Stimulated activated CD4-positive, alpha-beta T cell treated with anti-CD3 and anti-CD28 coated beads, Interleukin-15, amount 100 ng/mL, for 24 hours (primary cell): ENCODE measurements at places on chromosomes 16 and 17.
A peak's percentile ranks its signal among the peaks of the same experiment; 100 is the strongest.

DNA sequence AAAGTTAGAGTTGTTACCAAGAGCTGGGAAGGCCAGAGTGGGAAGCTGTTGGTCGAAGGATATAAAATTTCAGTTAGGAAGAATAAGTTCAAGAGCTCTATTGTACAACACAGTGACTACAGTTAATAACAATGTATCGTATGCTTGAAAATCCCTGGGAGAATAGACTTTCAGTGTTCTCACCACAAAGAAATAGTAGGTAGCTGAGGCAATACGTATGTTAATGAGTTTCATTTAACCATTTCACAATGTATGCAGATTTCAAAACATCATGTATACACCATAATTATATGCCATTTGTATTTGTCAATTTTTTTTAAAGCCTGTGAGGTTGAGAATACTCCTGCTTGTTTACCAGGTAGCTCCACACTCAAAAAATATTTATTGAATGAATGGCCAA lies 41.5 kb upstream of the MYOCD start:
- DNase-seq: no peak

- DNase-seq: no peak
These were observed 33.1 kb upstream of the PHB1 start for GRCh38 chr17:49447628-49448302.

- no peak for DNase-seq
These were observed 91.3 kb downstream of the NDE1 start for GRCh38 chr16:15741207-15741871.

GRCh38 chr16:47571049-47571448 lies 109.9 kb downstream of the PHKB start:
- DNase-seq: no peak

GRCh38 chr16:29663016-29663806 lies at the start of gene SPN:
Gene SPN, plus strand, starts transcription at chr16:29663247. Its CDS starts 482 bp downstream, at chr16:29663729.
- DNase-seq: peak; percentile 72

DNA sequence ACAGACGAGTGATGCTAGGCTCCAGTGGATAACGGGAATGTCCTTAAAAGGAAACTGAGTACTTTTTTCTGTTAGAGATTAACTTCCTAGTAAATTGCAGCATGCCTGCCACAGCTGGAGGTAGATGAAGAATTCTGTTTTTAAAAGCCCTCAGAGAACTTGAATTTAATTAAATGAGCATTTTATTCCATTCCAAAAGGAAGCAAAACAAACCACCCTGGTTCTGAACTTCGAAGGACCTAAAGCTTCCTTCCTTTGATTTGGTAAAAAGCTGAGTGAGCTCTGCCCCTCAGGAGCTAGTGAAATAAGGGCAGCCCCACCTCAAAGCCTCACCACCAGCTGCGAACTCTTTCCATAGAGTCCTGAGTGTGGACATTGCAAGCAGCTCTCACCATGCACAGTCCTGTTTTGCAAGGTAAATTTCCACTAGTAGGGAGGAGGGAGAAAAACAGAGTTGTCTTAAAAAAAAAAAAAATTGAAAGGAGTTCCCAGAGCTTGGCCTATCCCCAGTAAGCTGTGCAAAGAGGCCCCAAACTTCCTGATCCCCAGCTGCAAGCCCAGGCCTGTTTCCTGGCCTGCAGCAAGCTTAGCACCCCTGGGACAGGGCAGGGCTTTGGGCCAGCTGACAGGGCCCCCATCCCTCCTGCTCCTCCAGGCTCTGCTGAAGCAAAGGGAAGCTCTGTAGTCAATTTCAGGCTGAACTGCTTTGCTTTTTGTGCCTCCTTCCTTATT lies 11.2 kb downstream of the CHD9NB start:
- no peak for DNase-seq

GRCh38 chr17:67152824-67153223 lies 92.2 kb downstream of the HELZ start:
- no peak for DNase-seq

GRCh38 chr17:35892091-35893035 lies 12.2 kb upstream of the CCL5 start:
- peak; percentile 74 for DNase-seq

- DNase-seq: peak; percentile 60
These were observed 825 bp downstream of the BLMH start for GRCh38 chr17:30290696-30291542.

DNA sequence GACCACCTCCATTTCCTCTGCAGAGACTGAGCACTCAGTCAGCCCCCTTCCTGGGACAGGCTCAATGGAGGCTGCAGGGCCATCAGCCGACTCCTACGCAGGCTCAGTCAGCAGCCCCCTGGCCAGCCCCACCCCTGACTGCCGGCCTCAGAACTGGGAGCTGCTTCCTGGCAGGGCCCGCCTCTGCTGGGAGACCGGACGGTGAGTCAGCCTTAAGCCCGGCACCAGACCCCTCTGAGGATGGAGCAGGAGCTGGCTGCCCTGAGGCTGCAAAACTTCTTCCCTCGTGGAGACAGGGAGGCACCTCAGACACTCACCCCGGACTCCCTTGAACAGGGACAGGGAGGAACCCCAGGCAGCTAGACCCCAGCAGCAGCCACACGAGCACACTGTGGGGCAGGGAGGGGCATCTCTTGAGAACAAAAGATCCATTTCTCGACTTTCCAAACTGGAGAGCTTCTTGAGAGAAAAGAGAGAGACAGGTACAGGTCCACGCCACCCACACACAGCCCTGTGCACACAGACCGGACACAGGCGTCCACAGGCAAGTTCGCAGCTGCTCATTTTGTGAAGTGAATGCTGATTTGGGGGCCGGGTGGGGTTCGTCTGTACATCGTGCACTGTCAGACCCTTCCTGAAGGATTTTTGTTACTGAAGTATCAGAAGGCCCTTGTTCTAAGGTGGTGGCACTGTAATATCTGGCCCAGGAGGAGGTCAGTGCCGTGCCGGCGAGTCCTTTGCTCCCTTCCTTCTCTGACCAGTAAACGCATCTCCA lies 1.3 kb upstream of the TUBB3 start:
- peak; percentile 39 for DNase-seq

GRCh38 chr16:76190057-76190456 lies 87.1 kb upstream of the CNTNAP4 start:
- no peak for DNase-seq

- no peak for DNase-seq
These were observed 349.6 kb downstream of the HAPSTR1 start for GRCh38 chr16:9441012-9441411.

DNA sequence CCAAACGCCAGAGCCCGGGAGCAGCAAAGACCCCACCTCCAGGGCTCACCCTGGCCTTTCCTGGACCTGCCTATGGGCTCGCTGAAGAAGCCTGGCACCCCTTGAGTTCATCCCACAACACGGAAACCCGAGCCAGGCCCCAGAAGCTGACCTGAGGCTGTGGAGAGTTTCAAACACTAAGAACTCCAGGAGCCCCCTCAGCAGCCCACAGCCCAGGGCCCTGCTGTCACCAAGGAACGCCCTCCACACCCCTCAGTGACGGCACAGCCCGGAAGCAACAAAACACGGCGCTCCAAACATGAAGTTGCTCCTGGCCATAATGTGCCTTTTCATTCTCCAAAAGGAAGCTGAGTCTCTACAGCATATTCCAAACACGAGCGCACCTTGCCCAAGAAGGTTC lies 9.2 kb downstream of the SLC38A10 start:
- DNase-seq: no peak

GRCh38 chr16:23581764-23582163 lies 14.4 kb downstream of the NDUFAB1 start:
- DNase-seq: no peak

- DNase-seq: no peak
These were observed 592 bp upstream of the NUFIP2 start for GRCh38 chr17:29294580-29294900.

DNA sequence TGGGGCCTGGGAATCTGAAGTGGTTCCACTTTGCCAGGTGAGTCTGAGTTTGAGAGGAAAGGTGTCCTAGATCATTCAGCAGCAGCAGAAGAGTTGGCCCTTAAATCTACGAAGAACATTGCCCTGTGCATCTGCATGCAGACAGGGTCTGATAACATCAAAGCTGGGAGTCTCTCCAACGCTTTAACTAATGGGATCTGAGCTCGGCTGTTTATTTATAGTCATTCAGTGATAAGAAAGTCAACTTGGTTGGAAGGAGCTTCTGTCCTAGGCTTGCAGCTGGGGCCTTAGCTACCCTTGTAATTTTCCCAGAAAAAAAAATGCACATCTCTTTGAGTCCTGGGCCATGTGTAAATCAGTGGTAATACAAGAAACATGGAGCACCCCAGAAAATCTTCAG lies 418.0 kb upstream of the HSBP1 start:
- no peak for DNase-seq

DNA sequence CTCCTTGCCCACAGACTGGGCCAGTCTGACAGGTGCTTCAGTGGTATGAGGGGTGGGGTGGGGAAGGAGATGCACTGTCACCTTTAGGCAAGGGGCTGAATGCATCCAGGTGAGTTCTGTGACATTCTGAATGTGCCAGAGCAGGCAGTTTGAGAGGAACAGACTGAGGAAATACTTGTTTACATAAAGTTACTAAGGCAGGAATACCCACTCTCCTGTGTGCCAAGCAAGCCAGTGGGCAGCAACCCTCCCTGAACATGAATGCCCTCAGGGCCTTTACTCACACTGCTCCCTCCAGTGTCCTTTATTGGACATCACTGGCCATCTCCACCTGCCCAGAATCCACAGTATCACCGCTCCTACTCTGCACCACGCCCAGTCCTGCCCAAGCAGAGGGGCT lies 33.1 kb upstream of the ULK2 start:
- no peak for DNase-seq

DNA sequence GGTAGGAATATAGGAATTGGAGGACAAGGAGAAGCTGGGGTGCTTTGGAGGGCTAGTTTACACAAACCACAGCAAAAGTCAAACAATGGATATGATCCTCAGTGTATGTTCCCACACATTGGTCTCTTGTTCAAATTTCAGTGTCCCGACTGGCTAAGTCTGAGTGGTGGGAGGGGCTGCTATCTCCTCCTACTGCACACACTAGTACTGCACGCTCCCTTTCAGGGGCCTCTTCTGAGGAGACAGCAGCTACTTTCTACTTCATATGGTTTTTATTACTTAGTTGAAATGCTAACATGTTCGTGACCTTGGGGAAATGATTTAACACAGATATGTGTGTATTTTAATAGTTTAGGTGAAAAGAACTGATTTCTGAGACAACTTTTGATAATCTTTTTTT lies 18.8 kb upstream of the KRT10 start:
- DNase-seq: no peak

- DNase-seq: no peak
These were observed 16.2 kb downstream of the GSE1 start for GRCh38 chr16:85629326-85629725.

DNA sequence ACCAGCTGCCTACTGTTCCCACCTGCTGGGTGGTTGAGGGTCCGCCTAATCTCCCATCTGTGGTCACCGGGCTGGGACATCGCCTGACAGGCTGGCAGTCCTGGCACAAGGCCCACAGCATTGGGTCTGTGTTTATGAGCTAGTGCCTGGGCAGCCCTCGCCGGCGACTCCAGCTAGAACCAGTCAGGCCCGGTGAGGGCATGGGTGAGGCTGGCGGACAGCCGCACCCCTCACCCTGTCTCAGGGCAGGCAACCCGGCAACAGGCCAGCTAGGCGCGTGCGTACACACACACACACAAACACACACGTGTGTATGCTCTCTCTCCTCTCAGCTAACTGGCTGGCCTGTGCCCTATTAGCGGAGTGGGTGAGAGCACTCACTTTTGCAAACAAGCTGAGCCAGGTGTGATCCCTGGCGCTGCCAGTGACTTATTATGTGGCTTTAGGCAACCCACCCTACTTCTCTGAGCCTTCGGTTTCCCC lies 10.4 kb downstream of the HSD11B2 start:
- no peak for DNase-seq

DNA sequence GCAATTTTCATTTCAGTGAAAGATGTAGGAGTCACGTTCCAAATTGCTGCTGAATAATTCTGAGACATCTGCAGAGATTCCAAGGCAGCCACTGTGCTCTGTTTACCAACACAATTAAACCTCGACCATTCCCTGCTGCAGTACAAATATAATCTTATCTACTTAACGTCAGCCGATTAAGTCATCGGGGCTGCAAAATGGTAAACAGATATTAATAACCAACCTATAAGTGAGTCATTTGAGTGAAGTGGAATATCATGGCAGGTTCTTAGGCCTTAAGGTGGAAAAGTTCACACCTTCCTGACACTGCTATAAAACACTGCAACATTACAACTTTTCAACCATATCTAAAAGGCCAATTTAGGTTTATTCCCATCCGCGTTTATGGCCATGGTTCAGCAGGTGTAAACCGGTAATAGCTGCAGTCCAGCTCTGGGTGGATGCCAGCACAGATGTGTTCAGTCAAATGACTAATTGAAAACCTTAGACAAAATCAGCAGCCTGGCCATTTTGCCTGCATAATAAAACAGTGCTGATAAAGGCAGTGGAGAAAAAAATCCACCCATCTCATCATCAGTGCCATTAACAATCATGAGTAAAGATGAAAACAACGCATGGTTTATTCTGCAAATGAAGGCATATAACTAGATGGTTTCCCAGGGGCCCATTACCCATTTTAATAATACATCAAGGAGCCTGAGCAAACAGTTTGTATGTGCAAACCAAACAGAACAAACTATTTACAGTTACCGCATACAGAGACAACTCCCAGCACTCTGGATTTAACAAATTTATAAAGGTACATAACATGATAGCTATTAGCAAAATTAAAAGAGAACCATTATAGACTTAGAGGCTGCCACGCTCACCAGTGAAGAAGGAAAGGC lies 202.9 kb upstream of the IRX3 start:
- DNase-seq: no peak
